ENCODE measurements at places on chromosomes 2 and 18.

DNA sequence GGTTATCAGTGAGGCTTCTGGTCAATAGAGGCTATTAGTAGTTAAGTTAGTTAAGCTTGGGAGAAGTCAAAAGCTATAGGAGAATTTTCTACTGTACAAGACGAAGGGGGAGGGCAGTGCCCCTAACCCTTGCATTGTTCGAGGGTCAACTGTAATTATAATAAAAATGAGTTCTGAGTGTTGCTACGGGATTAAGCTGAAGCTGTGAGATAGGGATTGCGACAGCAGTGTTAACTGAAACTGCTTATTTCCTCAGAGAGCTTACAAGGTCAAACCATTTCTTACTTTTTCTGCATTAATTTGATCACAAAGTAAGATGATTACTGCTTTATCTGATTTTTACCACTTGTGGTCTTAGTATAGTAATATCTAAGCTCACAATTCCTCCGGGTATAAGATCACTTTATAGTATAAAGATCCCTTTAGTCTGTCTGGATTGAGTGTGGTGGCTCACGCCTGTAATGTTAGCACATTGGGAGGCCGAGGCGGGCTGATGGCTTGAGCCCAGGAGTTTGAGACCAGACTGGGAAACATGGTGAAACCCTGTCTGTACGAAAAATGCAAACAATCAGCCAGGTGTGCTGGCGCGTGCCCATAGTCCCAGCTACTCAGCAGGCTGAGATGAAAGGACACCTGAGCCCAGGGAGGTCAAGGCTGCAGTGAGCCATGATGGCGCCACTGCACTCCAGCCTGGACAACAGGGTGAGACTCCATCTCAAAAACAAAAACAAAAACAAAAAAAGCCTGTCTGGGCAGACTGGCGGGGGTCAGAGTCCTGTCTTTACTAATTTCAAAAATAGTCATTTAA lies 119.5 kb upstream of the TLK1 start:
- DNase-seq: no peak

DNA sequence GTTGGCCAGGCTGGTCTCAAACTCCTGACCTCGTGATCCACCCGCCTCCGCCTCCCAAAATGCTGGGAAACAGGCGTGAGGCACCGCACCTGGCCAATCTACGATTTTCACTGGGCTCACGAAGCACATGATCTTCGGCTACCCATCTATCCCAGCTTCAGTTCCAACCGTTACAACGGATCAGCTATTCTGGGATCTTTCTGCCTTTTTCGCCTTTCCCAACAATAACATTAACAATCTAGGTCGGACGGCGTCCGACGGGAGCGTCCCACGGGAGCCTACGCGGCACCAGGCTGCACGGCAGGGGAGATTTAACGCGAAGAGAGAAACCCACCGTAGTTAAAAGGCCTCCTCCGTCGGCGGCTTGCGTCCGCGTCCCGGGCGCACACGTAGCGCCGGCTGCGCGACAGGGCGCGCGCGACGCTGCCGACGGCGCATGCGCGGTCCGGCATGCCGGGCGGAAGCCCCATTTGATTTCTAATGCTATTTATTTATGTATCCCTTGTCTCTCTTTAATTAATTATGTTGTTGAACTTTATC lies at the start of gene MSL3B:
TSS of gene MSL3B (minus strand) at position 394 of the 540 bp plus-strand sequence.
- DNase-seq: peak; percentile 87

DNA sequence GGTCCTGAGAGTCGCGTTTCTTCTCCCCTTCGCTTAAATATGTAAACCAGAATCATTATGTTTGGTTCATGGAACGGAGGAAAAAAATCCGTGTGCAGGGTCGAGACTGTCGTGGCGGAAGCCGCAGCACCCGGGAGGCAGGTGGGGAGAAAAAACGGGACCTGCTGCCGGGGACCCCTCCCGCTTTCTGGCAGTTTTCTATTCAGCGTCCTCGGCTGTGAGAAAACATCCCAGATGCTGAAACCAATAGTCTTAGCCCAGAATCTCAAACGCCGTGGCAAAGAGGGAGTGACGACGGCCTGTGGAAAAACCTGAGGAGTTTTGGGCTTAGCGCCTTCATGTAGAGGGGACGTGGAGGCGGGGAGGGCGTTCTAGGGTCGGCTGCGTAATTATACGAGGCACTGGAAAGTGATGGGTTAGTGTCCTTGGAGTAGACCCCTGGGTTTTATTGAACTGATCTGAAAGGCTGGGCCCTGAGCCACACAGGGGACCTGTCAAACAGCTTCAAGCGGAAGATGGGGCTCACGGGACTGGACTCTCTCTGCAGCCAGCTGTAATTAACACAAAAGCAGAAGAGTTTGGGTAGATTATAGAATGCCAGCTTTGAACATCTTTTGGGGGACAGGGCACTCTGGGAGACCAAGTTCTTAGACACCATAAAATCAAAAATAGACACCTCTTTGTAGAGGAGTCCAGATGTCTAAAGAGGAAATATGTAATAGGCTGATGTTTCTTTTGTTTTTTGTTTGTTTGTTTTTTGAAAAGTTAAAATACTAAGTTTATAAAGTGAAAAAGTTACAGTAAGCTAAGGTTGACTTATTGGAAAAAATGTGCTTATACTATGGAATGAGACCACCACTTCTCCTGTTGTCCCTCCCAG lies 834 bp upstream of the BUB1 start:
- peak; percentile 71 for DNase-seq

DNA sequence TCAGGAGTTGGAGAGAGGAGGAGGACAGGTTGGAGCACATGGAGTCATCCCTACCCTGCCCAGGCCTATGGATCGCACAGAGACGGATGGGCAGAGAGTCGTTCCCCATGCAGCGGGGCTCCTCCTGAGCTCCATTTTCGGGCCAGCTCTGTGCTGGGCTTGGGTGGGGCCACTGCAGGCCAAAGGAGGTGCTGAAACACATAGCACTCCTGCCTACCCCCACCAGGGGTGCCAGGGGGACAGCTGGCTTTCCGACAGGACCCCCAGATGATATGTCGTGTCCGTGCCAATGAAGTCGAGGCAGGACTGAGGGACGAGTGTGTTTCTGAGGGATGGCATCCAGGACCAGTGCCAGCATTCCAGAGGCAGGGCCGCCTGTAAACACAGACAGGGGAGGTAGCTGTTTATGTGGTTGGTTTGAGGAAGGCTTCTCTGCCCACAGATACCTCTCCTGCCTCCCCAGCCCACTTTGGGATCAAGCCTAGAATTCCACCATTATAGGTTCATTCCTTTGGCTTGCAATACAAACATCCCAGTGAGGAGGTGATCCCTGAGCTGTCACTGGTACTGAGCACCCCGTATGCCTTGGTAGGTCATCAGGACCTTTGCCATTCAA lies 116.6 kb downstream of the GLI2 start:
- DNase-seq: no peak

GRCh38 chr2:26532301-26533250 lies 54.7 kb upstream of the OTOF start:
- DNase-seq: no peak

DNA sequence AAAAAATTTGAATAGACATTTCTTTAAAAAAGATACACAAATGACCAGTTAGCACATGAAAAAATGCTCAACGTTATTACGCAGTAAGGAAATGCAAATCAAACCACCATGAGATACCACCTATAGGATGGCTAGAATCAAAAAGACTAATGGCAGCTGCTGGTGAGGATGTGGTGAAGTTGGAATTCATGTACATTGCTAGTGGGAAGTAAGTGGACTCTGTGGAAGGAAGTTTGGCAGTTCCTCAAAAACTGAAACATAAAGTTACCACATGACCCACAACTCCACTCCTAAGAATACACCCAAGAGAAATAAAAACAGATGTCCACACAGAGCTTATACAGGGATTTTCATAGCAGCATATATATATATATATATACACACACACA lies 51.2 kb downstream of the MBP start:
- DNase-seq: peak; percentile 41

GRCh38 chr2:10441948-10442347 lies 6.2 kb downstream of the ODC1 start:
- DNase-seq: no peak

DNA sequence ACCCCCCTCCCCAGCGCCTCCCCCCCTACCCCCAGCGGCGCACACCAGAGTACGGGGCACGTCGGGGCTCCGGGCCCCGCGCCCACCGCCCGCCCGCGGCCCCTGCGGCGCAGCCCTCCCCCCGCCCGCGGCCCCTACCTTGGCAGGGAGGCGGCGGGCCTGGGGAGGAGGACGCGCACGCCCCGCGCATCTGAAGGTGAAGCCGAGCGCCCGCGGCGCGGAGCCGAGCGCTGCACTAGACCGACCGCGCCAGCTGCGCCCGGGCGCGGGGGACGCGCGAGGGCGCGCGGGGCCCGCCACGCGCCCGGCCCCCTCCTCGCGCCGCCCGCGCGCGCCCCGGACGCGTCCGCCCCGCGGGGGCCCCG lies at the start of gene ZNF516:
TSS of gene ZNF516 (minus strand) at position 237 of the 365 bp plus-strand sequence. CDS start 52,188 bp downstream, outside the sequence.
- DNase-seq: peak; percentile 83

- no peak for DNase-seq
Measured at GRCh38 chr2:220783671-220784070, 788.4 kb downstream of the EPHA4 start.

- no peak for DNase-seq
Measured at GRCh38 chr2:176071330-176072291, 12.2 kb downstream of the EVX2 start.

DNA sequence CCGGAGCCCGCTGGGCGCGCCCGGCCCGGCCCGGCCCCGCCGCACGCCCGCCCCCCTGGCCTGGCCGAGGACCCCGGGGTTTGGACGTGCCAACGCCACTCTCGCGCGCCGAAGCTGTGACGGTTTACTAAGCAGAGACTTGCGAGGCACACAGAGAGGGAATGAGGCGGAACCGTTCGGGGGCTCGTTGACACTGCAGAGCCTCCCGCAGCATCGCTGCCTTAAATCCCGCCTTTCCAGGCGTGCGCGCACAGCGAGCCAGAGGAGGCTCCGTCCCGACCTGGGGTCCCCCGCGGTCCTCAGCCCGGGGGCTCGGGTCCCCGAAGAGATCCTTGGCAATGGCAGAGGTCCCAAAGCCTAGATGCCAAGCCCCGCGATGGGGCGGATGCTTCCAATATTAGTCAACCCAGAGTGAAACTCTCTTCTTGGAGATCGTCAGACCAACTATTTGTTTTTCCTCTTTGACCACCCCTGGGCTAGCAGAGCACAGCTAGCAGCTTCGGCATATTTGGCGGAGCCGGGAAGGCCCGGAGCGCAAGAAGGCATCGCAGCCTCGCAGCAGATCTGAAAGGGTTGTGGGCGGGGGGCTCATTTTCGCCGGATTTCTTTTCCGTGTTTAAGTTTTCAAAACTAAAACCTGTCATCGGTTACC lies at the start of gene ZNF385B:
TSS of gene ZNF385B (minus strand) at position 197 of the 652 bp plus-strand sequence.
- DNase-seq: no peak

Data from Karpas-422 (cell line).